RKO (cell line): ENCODE measurements at places on chromosomes 5 and 9.
A peak's percentile ranks its signal among the peaks of the same experiment; 100 is the strongest.

DNA sequence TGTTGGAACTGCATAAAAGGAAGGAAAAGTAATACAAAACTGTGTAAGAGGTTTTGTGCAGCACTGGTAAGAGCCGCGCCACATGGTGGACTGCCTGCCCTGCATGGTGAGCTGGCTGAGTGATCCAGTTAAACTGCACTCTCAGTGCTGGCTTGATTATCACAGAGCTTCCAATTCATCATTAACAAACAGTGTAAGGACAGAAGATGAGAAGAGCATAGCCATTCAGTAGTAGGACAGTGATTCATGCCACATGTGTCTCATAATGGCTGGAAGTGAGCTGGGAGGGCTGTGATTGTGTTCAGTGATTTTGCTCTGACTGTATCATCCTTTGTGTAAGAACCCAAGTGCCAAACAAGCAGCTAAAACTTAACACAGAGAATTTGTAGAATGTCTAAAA is 14.1 kb downstream of the ASPN start:
- peak; percentile 56 for DNase-seq

GRCh38 chr5:34621277-34622097 is 34.6 kb upstream of the RAI14 start:
- DNase-seq, result no peak

DNA sequence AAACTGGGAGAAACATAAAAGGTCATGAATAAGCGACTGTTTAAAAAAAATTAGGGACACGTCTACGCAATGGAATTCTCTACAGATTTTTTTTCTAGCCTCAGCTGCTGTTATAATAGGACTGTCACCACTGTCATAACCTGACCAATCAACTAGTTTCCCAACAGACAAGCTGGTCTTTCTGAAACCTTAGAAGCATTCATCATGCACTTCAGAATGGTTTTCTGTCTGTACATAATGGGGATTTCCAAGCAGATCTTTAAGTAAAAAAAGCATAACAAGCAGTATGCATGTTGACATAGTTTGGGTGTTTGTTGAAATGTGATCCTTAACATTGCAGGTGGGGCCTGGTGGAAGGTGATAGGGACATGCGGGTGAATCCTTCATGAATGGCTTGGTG is 58.3 kb upstream of the SEMA6A start:
- no peak for DNase-seq

DNA sequence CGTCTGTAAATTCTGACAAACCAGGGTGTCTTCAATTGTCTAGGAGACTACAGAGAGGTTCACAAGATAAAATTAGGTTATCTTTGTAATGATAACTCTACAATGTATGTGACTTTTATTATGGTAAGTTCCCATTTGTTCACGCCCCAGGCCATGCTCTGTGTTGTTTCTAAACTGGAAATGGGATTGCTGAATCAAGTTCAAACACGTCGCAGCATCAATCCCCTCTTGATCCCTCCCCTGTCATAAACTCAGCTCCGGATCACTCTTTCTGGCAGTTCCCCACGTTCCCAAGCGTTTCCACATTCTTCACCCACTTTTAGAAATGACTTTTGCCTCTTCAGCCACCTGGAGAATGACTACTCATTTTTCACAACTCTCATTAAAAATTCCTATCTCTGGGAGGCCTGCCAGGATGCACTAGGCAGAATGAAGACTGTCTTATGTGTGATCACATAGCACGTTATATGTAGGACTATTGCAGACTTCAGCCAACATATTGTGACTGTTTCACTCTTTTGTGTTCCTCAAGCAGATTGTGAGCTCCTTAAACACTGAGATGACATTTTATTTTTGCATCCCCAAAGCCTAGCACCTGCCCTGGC is 1124.2 kb upstream of the WWC1 start:
- DNase-seq, result no peak

DNA sequence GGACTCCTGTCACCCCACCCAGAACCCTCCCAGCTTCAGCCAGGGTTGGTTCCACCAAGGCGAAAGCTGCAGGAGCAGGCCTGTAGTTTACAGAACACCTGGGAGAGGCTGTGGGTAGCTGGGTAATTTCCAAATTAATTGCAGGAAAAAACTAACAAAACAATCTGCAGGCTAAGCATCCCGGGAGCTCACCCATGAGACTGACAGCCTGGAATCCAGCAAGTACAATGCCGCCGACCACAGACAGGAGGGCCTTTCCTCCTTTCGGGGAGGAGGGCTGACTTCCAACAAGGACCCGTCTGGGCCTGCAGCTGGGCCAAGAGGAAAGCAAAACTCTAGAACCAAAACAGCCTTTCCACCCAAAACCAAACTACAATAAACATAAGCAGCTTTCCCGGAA is 10.3 kb downstream of the FOXE1 start:
- DNase-seq, result no peak

GRCh38 chr9:108687006-108687987 is 168.5 kb downstream of the ACTL7B start:
- DNase-seq, result no peak

GRCh38 chr5:7592910-7593309 is 197.0 kb downstream of the ADCY2 start:
- peak; percentile 14 for DNase-seq

DNA sequence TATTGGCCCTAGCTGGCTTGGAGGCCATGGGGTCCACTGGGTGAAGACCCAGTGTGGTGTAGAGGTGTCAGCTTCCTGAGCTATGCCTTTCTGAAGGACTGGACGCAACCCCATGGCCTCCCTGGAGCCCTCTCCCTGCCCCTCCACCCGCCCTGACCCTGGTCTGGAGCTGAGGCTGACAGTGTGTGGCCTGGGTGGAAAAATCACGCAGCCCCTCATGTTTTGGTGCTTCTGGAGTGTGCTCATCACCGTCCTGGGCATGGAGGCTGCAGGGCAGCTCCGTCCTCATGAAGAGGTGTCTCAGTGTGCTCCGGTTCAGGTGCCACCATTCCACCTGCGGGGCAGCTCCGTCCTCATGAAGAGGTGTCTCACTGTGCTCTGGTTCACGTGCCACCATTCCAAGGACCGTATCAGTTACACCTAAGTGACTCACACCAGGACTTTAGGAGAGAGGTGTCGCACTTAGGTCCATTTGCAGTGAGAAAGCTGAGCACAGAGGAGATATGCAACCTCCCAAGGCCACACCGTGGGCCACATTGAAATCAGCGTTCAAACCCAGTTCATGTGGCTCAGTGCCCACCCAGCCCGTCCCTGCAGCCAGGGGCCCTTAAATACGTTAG is 214.3 kb upstream of the IRX1 start:
- no peak for DNase-seq

GRCh38 chr9:127211983-127212382 is 52.6 kb upstream of the GARNL3 start:
- no peak for DNase-seq

DNA sequence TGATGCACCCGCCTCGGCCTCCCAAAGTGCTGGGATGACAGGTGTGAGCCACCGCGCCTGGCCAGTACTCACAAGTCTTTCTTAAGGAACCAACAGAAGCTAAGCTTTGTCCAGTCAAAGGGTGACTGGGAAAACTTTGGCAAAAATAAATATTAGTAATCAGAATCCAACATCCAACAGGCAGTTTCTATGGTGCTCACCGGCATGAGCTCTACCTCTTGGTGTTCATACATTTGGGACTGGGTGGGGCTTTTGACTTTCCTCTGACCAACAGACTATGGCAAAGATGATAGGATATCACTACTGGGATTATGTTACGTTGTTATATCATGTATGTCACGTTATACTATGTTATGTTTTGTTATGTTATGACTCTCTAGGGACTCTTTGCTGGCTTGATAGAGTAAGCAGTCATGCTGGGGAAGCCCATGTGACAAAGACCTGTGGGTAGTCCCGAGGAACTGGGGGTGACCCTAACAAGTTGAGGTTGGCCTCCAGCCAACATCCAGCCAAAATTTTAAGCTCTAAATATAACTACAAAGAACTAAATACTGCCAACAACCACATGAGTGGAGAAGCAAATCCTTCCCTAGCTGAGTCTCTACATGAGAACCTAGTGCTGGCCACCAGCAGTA is 6.0 kb downstream of the RASGEF1C start:
- no peak for DNase-seq

DNA sequence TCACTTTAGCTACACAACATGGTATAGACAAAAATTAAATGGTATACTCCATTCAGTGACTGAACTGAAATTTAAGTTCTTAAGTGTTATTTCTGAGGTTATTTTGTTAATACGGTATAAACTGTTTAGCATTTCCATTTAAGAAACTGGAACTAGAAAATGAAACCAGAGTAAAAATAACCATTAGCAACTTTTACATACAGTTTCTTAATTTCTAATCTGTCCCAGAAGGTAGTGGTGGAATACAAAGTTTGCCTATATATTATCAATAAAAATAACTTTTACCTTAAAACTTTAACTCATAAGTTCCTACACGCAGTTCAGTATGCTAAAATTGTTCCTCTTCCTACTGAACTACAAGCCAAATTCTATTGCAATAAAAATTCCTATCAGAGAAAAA is 10.3 kb downstream of the GOLPH3 start:
- no peak for DNase-seq

DNA sequence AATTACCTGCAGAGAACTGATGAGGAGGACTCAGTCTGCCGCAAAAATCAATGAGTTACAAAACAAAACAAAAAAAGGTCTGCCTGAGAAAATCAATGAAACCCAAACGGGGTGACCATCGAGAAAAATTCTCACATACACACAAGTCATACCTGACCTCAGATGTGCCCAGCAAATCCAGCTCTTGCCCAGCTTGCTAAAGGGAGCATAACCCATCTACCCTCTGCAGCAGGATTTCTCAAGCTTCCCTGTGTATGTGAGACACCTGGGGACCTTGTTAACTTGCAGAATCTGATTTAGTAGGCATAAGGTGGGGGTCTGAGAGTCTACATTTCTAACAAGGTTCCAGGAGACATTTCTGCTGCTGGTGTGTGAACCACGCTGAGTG is 126.3 kb downstream of the TLE1 start:
- DNase-seq, result no peak

GRCh38 chr5:128253880-128254279 is 170.3 kb downstream of the SLC12A2 start:
- DNase-seq, result no peak

DNA sequence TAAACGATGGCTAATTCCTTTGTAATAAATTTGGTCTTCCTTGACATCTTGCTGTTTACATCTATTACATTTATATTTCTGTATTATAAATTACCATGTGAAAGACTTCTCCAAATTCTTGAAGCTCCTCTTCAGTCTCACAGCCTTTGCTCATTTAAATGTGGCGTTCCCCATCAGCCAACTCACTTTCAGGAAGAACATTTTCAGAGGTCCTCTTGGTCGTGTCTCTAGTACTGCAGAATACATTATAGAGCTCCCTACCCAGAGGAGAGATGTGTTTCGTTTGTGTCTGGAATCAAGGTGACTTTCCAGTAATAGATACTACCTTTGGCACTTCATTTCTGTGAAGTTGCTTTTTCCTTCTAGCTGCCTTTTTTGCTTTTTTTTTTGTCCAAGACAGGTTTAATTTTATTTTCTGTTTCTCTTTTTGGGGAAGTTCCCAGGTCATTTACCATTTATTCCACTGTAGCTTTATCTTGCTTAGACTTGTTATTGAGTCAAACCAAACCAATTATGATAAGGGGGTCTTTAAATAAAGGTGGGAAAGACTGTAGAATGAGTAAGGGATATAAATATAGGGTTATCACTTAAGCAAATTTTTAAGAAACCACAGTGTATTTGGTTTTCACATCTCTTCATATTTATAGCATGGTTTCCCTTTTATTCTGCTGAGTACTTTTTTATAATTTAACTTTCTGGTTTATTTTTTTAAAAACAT is 12.8 kb downstream of the UBE2B start:
- DNase-seq, result no peak

GRCh38 chr5:21236104-21236503 is 1248.1 kb upstream of the CDH18 start:
- no peak for DNase-seq

- no peak for DNase-seq
Observed at GRCh38 chr5:73126381-73126780, 6.0 kb downstream of the TMEM171 start.

- no peak for DNase-seq
Observed at GRCh38 chr5:62152394-62153087, 153.5 kb upstream of the KIF2A start.

GRCh38 chr9:87594194-87594593 is 96.5 kb downstream of the DAPK1 start:
- no peak for DNase-seq

- no peak for DNase-seq
Observed at GRCh38 chr9:132003896-132004295, 75.8 kb downstream of the MED27 start.

GRCh38 chr5:75484605-75485004 is 26.8 kb downstream of the CERT1 start:
- DNase-seq, result no peak

GRCh38 chr5:76852772-76853171 is 3.0 kb downstream of the S100Z start:
- no peak for DNase-seq

DNA sequence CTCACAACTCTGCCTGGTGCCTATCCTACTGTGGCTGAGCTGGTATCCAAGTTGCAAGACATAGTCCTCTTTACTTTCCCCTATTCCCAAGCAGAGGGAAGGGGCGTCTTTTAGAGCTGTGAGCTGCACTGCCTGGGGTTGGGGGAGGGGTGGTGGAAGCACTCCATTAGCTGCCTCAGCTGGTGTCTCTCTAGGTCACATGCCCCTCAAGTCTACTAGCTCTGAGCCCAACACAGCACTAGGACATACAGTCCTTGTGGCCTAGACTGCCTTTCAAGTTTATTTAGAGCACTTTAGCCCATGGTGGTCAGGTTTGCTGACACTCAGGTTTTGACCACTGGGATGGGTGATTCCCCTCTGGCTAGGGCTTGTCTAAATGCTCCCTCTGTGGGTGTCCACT is 54.7 kb downstream of the SREK1 start:
- DNase-seq, result no peak

DNA sequence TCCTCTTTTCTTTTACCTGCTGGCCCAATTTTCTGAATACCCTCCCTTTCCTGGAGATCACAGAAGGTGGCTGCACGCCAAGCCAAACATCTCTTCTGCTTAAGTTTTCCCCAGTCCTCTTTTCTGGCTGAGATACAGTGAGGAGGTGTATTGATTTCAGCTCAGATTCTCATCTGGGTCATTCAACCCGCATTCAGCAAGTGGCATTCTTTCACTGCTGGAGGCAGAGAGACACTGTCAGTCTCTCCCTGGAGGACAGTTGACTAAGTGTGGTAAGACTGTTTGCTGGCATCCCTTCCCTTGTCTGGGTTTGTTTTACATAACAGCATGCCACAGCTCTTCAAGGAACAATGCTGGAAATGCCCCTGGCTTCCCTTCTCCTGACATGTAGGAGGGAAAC is 60.5 kb downstream of the GABRG2 start:
- no peak for DNase-seq

DNA sequence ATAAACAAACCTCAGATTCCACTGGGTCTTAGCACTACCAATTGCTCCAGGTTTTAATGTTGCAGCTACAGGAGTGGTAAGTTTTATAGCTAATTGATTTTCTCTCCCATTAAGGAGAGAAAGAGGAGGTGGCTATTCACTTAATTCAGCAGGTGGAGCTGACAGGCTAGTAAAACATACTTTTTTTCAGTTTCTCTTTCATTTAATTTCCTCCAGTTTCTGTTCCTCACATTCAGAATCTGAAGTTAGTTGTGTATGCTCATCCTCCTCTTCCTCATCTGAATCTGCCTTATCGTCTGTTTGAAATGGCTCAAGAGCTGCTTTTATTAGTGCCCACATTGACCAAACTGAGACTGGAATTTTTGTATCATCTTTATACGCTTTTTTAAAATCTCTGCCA is 98.0 kb downstream of the PLPPR1 start:
- DNase-seq, result no peak
